ENCODE measurements at places on chromosomes 5 and 9.

DNA sequence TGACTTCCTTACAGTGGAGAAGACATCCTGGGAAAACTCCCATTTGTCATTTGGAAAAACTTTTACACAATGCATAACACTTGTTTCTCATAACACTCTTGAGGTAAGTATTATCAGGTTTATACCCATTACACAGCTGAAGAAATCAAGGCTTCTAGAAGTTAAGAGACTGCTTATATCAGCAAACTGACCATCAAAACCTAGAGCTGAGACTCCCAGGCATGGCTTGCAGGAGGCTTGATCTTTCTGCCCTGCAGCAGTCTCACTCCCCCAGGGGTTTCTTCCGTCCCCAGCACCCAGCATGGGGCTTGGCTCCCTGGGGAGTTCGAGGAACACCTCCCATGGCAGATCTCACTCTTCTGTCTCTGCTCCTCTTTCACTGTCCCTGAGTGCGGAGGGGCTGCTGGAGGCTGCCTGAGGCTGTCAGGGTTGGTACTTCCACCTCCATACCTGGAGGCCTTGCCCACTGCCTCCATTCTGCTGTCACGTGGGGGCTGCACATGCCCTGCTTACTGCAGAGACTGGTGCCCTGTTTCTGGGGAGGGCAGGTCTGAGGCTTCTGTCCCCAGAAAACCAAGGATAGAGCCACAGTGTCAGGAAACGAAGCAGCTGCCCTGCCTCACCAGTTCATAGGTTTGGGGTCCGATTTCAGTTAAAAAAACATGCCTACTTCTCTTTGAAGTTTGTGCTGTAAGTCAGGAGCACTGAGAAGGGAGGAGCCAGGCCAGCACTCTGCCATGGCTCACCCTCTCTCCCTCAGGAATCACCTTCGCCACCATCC lies 202.5 kb downstream of the PAX5 start:
- DNase-seq, result peak; percentile 59

DNA sequence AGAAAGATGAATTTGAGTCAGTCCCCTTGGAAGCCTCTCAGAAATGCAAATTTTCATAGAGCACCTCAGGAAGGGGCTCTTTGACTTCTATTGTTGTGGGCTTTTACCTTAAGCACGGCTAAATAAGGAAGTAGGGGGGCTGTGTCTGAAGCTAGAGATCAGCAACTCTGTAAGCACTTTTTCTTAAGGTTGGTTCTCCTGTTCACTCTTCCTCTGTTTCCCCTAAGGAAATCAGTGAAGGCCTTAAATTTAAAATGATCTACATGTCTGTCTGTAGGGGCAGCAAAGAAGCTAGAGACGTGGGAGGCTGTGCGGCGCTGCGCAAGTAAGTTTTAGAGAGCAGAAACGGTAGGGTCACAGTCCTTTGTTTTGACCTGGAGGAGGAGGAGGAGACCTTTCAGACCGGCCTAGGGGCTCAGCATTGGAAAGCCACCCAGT lies 1.2 kb upstream of the CDC14B start:
- no peak for DNase-seq

DNA sequence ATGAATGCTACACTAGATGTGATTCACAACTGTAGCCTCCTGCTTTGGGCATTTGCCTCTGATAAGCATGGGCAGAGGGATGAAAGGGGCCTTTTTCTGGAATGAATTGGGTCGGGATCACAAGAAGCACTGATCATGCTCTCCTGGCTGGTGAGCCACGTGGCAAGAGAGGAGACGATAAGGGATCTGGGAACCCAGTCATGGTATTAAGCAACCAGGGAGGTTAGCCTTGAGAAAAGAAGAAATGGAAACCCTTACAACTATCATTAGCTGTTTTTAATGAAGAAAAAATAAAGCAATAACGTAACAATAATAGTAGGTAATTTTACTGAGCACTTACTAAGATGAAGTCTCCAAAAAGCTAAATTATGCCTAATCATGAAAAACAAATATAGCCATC lies 50.0 kb upstream of the RAI14 start:
- no peak for DNase-seq

DNA sequence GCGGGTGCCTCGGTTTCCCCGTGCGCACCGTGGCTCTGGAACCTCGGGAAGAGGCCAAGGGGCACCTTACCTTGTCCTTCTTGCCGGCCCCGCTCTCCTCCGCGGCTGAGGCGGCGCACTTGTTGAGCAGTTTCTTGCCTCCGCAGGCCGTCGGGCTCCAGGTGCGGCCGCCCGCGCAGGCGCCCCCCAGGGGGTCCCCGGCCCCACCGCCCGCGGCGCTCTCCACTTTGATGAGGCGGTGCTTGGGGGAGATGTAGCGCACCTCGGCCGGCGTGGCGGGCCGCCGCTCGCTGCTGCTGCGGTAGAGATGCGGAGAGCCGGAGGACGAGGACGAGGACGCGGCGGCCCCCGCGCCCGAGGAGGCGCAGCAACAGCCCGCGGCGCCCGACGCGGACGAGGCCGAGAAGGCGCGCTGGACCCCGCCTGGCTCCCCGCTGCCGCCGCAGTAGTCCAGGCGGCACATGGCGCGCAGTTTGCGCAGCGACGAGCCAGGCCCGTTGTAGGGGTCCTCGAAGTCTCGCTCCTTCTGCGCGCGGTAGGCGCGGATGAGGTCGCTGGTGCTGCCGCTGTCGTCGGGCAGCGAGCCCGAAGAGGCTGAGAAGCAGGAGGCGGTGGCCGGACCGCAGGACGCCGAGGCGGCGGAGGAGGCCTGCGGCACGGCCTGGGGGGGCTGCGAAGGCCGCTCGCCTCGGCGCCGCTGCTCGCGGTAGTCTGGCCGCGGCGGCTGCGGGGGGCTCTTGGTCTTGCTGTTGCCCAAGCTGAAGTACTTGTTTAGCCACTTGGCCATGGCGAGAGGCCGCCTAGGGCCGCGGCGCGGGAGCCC lies 957 bp downstream of the SHB start:
- no peak for DNase-seq

GRCh38 chr9:83526211-83526610 lies 12.0 kb downstream of the FRMD3 start:
- no peak for DNase-seq

DNA sequence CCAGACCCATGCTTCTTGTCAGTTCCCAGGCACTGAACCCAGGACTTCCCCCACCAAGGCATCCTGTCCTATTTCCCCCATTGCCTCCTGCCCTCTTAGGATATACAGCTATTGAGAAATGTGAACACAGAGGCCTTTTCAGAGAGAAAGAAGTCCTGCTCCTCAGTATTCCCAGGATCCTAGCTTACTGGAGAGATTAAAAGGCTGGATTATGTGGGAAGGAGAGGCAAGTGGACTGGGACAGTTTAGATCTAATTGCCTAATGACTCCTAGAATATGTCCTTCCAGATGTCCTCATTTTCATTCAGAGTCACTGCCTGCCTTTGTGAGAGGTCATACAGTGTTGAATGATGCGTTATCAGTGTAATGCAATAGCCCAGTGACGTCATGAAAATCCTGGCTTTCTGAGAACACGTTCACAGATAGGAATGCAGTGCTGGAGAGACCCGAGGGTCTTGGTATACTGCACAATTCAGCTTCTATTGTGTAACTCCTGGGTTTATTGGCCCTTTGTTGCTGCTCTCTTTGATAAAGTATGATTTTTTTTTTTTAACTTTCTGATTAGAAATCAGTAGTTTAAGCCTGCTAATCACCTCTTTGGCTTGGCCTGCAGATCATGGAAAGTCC lies 26.2 kb downstream of the WWC1 start:
- no peak for DNase-seq

- no peak for DNase-seq
These were observed 1.0 kb upstream of the NIM1K start for GRCh38 chr5:43190755-43191603.

GRCh38 chr9:113875459-113876150 lies 504 bp upstream of the ZNF618 start:
- DNase-seq, result no peak

- no peak for DNase-seq
These were observed 245.6 kb downstream of the LURAP1L start for GRCh38 chr9:13020146-13021040.

DNA sequence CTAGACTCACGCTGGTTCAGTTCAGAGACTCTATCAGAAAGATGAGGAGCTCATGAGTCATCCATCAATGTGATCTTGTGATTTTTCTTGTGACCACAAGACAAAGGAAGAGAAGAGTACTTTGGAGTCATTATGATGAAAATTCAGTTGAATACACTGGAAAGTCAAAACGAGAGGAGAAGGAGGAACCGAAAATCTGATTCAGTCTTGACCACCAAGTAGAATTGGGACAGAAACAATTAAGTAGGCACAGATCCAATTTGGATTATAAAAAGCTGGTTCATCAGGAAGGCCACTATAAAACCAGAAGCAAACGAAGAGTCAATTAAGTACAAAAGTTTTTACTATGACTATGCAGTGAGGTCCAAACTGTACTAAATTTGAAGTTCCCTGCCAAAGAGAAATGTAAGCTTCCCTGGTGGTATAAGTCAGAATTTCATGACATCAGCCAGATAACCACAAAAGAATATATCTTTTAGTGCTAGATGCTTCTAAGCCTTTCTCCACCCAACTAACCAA lies 90.9 kb downstream of the THBS4 start:
- no peak for DNase-seq

DNA sequence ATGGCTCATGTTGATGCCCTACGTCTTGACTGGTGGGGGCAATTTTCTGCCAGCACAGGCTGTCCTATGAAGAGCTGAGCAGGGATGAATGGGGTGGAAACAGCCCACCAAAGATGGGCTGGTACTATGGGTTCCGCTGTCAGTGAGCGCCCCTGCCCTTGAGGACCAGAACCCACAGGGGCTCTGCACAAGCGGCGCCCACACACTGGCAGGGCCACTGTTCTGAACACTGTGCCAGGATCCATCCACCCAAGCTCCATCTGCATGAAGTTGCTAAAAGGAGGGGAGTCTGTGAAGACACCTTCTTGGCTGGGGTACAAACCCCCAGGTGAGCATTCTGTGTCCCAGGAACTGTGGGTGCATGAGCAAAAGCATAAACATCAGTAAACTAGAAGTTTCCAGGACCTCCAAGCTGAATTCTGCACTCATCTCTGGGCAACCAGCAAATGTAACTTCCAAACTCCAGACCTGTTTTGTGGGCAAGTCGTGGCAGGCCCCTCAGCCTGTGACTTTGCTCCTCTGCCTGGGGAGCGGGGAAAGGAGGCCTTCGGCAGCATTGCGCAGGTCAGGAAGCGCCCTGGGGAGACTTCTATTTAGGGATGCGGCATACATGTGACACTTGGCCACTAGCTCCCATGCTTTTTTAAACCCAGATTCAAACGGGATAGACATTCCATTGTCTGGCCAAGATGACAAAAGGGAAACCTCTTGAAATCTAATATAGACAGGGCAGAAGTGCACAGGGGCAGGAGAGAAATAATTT lies 48.9 kb downstream of the PTPN3 start:
- DNase-seq, result no peak

DNA sequence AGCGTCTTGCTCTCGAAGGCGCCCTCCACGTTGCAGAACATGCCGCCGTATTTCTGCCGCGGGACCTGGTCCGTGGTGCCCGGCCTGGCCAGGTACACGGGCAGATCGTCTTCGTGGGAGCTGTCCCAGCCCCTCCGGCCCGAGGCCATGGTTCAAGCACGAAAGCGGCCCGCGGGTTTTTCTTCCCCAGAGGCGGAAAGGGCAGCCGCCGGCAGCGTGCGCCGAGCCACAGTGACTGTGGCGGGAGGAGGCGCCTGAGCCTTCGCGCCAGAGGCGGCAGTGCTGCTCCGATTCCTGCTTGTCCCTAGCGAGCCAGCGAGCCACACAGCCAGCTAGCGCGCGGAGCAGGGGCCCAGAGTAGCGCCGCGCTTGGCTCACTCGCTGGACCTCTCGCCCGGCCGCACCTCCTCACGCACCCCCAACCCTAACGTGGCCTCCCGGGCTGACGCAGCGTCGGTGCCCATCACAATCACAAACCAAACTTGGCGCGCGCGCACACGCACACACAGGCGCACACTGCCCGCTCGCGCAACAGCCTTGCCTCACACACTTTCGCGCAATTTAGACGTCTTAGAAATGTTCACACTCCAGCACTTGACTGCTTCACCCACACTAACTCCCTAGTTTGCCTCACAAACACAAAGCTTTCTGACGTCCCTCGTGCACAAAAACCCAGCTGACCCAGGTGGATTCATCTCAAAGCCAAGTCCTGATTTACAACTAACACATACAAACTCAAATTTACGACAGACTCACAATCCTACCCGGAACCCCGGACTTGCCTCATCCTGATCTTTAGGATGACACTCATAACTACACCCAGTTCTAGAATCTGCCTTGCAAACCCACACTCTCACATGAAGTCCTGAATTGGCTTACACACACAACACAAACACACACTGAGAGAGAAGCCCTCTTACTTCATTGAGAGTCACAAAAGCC lies at the start of gene DPYSL3:
Gene DPYSL3, minus strand, starts transcription at position 359 of the 942 bp plus-strand sequence. Its CDS starts 210 bp downstream, at position 149.
- DNase-seq, result peak; percentile 83

GRCh38 chr9:69622676-69623075 lies 49.5 kb downstream of the APBA1 start:
- no peak for DNase-seq

DNA sequence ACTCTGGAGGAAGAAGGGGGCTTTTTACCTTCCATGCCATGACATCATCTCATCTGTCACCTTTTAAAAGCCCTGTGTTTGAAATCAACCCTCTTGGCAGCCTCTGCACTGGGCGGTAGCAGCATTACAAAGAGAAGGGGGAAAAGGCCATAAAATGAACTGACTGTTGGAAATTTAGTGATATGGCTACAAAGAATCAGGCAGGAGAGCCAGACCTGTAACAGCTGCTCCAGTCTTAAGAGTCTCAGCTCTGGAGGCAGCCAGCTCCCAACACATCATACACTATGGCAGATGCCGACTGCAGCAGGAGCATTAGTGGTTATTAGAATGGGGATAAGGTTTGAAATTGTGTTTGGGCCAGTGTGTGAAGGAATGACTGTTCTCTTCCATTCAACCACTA lies 257.5 kb downstream of the DMAC1 start:
- no peak for DNase-seq

- DNase-seq, result no peak
These were observed 175.1 kb upstream of the MAP1B start for GRCh38 chr5:71932131-71932654.

GRCh38 chr5:157519579-157520253 lies 55.9 kb downstream of the ADAM19 start:
- no peak for DNase-seq

DNA sequence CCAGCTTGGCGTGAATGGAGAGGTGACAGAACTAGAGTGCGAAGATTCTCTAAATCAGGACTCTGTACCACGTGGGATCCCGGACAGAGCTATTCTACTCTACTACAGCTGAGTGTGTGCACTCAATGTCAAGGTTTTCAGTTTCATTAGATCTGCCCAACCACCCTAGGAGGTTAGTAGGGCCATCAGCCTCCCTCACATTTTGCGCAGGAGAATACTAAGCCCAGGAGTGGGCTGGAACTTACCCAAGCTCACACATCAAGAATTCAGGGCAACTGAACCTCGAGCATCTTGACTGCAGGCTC lies 68.3 kb upstream of the TBC1D2 start:
- no peak for DNase-seq

DNA sequence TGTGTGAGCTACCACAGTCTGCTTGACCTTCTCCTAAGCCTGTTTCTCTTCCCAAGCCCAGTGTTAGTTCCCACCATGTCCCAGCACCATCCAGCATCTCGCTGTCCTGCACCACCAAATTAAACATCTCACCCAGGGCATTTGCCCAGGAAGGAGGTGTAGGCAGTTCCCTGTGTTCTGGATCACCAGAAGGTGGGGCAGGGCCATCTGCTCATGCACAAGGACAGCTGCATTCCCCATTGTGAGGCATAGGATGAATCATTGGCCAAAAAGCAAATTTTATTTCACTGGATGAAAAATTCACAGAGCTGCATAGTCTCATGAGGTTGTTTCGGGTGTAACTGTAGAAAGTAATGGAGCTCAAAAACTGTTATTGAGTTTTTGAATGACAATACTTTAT lies 89.5 kb upstream of the GRIA1 start:
- DNase-seq, result no peak

- DNase-seq, result no peak
These were observed 171.7 kb downstream of the MARCHF11 start for GRCh38 chr5:16007750-16008415.

Measured in cardiac septum (tissue), 1 donor.